ENCODE measurements at places on chromosomes 3 and 15.

- no peak for DNase-seq
Observed at GRCh38 chr3:31523543-31523942, 9.2 kb upstream of the STT3B start.

DNA sequence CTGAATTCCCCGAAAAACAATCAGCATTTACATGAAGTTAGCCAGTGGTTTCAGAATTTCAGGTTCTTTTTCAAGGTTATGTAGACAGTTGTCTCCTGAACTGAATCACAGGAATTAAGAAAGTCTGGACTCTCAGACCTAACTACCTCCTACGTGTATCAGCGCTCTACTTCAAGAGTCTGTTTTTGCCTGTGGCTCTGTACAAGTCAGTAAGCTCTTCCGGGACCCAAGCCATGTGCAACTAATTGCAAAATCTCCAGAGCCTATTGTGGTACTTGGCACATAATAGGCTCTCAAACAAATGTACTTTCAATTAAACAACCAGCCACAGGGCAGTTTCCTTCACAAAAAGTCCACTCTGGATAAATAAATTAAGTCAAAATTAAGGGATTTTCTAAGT is 414.2 kb downstream of the PDCD6IP start:
- no peak for DNase-seq

GRCh38 chr15:43828061-43828657 is 1.4 kb downstream of the WDR76 start:
- DNase-seq, result no peak

DNA sequence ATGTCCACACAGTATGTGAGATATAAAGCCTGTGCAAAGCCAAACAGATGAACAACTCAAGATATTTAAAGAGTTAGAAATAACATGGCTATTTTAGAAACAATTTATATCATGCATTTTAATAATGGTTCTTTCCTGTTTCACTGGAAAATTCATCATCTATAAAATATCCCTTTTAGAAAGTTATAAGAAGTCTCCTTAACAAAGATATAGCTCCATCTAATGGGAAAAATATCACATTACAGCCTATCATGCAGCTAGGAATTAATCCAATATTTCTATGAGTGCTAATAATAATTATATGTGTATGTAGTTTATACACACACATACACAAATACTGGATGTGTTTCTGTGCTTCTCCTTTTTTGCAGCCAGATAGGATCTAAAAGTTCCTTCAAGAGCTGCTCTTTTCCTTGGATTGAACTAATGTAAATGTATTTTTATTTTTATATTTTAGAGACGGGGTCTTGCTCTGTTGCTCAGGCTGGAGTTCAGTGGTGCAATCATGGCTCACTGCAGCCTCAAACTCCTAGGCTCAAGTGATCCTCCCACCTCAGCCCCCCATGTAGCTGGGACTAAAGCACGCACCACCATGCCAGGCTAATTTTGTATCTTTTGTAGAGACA is 21.6 kb downstream of the RPL22L1 start:
- no peak for DNase-seq

DNA sequence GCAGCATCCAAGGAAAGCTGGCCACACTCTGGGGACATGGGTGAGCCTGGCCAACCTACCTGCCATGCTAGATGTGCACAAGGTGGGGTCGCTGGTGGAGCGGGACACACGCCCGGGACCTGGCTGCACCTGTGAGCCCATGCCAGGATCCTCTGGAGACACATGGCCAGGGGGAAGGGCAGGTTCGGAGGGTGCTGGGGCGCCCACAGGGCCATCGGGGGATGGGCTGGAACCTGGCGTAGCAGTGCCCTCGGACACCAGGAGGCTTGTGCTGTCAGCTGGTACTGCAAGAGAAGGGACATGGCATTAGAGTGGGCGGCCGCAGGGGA is 143.4 kb downstream of the NSMCE3 start:
- DNase-seq, result no peak

DNA sequence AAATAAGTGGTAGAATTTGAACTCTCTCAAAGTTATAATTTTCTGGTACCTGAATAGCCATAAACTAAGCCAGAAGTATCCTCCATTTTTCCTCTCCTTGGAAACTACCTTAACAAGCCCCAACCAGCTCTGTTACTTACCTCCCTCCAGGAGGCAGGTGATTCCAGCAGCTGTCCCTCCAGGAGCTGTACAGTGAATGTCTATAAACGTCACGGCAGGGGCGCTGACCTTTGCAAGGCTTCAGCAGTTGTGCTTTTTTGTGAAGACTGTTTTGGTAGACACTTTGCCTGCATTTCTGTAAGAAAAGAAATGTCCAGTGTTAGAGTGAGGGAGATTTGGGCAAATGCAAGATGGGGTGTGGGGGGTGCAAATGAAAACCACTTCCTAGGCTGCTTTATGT is 67.2 kb downstream of the LEO1 start:
- DNase-seq, result no peak

DNA sequence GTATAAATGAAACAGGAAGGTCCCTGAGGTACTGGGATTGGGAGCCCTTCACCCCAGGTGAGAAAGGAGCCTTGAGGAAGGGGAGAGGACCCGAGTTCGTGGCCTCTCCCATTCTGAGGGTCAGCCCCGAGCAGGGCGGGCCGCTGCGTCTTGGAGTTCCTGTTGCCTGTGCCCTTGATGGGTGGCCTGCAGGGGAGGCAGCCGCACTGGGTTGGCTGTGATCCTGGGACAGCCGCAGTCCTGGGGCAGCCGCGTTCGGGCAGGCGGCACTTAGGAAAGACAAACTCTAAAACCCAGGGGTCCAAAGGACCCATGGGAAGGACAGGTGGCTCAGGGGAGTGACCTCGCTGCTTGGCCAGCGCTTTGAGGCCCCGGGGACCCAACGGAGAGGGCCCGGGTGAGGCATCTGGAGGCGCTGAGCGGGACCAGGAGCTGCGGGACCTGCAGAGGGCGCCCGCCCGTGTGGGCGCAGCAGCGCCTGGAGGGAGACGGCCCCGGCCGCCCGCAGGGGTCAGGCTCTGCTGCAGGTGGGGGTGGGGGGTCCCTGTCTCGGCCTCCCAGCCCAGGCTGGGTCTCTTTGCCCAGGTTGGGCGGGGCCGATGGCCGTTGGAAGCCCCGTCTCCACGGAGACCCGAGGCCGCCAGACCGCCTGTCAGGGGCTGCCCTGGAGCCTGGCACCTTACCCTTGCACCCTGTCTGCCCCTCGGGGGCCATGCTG is 65.1 kb downstream of the HMCES start:
- DNase-seq, result peak; percentile 14

DNA sequence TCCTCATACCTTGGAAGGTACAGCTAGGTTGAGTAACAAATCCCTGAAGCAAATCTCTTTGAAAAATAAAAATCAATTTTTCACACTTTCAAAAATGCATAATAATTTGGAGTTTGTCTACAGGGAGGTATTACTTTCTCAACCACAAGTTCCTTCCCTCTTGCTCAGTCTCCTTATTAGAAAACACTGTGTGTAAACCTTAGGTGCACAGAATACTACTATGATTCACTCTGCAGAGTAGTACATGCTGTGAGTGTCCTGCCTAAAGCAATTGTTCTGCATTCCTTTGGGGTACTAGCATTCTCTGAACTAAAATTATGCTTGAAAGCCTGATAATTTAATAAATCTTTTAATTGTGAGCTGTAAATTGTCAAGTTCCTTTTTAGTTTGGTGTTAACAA is 115.9 kb upstream of the EPHA3 start:
- DNase-seq, result no peak

DNA sequence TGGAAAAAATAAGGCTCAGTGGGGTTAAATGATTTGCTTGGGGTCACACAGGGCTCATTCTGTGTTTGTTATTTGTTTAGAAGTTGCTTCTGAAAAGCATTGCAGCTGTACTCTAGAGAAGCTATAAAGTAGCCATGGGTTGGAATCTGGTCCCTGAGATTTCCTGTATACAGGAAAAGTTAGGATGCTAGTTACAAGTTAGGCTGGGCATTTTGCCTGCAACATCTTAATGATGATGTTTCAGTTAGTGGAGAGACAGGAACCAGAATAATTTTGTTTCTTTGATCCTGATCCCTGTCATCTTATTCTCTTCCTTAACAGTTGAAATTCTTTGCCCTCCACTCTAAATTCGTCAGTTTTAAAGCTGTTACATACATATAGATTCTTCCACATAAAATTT is 445.3 kb downstream of the OTOL1 start:
- no peak for DNase-seq

Measured in CD4-positive, alpha-beta T cell treated with Interleukin-1 beta for 1 hour (primary cell).